ENCODE measurements at places on chromosomes 3 and 15.

- DNase-seq: no peak
Measured at GRCh38 chr15:68420186-68420684, 11.7 kb downstream of the ITGA11 start.

DNA sequence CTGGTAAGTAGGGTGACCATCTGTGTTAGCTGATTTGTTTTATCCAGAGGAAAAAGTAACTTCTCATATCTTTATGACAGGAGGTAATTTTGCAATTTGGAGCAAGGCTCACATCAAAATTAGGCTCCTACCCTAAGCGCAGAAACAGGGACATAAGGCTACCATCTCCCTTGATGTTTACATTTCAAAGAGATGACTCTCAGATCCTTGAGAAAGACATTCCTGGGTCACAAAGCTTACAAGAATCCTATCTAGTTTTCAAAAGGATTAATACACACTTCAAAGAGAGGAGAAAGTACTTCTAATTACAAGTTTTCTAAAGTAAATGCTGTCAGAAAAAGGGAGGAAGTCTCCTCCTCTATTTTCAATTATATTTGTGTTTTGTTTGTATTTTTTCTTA, 7.0 kb downstream of the ZPLD1 start:
- DNase-seq: no peak

GRCh38 chr3:188231456-188231855, 77.5 kb downstream of the LPP start:
- no peak for DNase-seq

DNA sequence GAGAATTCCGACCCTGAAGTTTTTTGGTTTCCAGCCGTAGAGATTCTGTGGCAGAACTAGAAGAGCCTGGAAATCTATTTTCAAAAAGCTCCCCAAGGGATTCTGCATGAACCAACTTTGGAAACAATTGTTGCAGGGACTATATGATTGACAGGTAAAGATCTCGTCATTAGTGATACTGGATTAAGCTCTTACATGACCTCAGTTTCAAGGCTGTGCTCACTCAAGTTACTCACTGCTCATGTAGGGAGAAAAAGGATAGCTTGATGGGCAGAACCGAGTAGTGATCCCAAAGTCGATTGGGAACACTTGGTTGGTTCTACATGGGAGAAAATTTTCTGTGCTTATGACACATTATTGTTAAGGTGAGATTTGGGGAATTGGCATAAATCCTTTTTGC, 142.3 kb upstream of the RASGRP1 start:
- DNase-seq: no peak

- DNase-seq: no peak
Measured at GRCh38 chr15:82805994-82806406, at the start of gene FSD2. TSS of gene FSD2 (minus strand) at chr15:82806069. CDS start at chr15:82787390, 18,679 bp downstream.

GRCh38 chr3:72523429-72524151, 324.7 kb downstream of the SHQ1 start:
- no peak for DNase-seq

DNA sequence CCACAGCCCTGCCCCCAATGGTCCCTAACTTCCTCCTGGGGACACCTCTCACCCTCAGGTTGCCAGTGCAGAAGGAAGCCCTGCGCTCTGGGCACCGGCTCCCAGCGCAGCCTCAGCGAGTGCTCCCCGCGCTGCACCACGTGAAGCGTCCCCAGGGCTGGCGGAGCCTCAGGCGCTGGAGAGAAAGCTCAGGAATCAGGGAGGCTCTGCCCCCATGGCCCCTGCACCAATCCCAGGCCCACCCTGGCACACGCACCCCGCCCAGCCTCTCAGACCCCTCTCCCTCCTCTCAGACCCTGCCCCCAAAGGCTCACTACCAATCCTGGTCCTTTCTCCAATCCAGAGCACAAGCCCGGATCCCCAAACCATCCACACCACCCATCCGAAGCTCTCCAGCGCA, 6.9 kb downstream of the COL7A1 start:
- DNase-seq: no peak

- peak; percentile 82 for DNase-seq
Measured at GRCh38 chr3:142270407-142270806, 45.0 kb upstream of the GK5 start.

GRCh38 chr15:27046880-27047279, 75.9 kb downstream of the GABRG3 start:
- no peak for DNase-seq

- DNase-seq: no peak
Measured at GRCh38 chr15:57572468-57572867, 19.2 kb upstream of the MYZAP start.

DNA sequence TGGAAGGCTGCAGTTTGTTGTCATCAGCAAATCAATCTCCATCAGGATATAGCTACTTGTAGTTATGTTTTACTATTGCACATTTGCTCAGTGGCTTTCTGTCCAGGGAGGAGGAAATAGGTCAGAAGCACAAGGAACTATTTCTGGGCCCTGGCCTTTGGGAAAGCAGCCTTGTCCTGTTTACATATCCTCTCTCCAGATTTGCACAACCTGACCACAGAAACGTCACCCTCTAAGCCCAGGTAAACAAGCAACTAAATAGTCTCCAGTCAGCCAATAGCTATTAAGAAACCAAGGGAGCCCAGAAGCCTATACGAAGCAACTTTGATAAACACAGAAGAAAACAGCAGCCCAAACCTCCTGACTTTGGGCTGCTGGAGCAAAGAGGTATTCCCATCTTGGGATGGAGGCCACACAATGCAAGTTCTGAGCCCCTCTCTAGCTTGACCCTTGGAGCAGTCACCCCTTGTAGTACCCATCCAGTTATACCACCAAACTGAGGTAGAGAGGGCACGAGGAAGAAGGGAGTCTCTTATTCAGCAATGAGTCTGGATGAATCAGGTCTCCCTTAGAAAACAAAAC, 2.3 kb upstream of the FEM1B start:
- no peak for DNase-seq

All from activated CD4-positive, alpha-beta T cell treated with anti-CD3 and anti-CD28 coated beads, Interleukin-2, amount 10 ng/mL, durations not matched to agents 24 days and 14 days (primary cell).